ENCODE measurements at places on chromosomes 16 and 17. TPM values are rescaled to one million over a fixed set of nuclear protein-coding genes. Genes with fewer than 3 reads are reported as not detected.

Gene SLFN12
- not detected for total RNA-seq

Gene HNF1B
- total RNA-seq, result 31.4 TPM

Gene HSD17B2
- total RNA-seq, result not detected

Gene CIAPIN1
- total RNA-seq, result 72.2 TPM

Gene PTGES3L
- total RNA-seq, result 0.84 TPM

Gene LYZL6
- total RNA-seq, result not detected

Gene PRSS8
- total RNA-seq, result 0.27 TPM

Gene PSMD12
- 116 TPM for total RNA-seq

Gene PSMD7
- 134 TPM for total RNA-seq

Gene STX1B
- total RNA-seq, result 1.8 TPM

Gene BRCA1
- 30.3 TPM for total RNA-seq

Gene SGCA
- total RNA-seq, result 2.7 TPM

Gene LPO
- not detected for total RNA-seq

Gene C1QTNF1
- total RNA-seq, result 39.2 TPM
